Cardiac muscle cell (in vitro differentiated cells and primary cell): ENCODE measurements at places on chromosomes 2 and 18. TPM values are rescaled to one million over a fixed set of nuclear protein-coding genes. Genes with fewer than 3 reads are reported as not detected.

Gene DHRS9
- total RNA-seq: not detected in 2 replicates

Gene ZAP70
- total RNA-seq: 2.7 and 7.3 TPM in 2 replicates

DNA sequence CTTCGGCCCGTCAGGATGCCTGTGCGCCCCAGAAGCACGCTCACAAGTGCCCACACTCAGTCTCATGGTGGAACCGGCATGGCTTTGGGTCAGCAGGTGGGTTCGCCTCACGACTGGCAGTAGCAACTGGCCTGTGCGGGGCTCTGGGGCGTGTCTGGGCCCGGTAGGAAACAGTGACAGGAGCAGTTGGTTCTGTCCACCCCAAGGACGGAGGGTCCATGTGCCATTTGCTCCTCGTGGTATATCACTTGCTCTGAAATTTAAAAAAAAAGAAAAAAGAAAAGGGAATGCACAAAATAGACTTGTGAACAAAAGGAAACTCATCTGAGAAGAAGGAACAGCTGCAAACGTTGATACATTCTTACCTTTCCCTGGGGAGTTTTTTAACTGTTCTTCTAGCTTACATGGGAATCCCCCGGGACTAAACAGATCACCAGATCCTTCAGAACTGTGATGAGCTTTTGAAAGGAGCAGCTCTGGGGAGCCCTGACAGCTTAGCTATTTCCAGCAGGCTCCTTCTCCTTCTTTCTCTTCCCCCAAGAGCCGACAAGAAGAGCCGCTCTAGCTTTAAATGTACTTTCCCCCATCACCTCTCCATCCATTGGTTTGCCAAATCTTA, 42.8 kb downstream of the TRAPPC12 start:
- no peak overlapping the region for H3K27ac ChIP-seq
- no peaks in the 10 kb centered on the region for H3K27me3 ChIP-seq
- peaks cover 17% of the 10 kb centered on the region for H3K36me3 ChIP-seq
- no peak for DNase-seq
- peaks cover 14% of the 10 kb centered on the region for H3K4me1 ChIP-seq

GRCh38 chr2:182349268-182349667, 77.6 kb downstream of the PDE1A start:
- DNase-seq: no peak
- no peaks in the 10 kb centered on the region for H3K27me3 ChIP-seq
- no peak overlapping the region for H3K4me3 ChIP-seq
- no peaks in the 10 kb centered on the region for H3K4me1 ChIP-seq
- H3K36me3 ChIP-seq: no peaks in the 10 kb centered on the region
- H3K27ac ChIP-seq: no peak overlapping the region

GRCh38 chr18:61998957-61999356, 106.2 kb upstream of the RNF152 start:
- no peaks in the 10 kb centered on the region for H3K27me3 ChIP-seq
- no peak for DNase-seq
- H3K36me3 ChIP-seq: no peaks in the 10 kb centered on the region
- H3K4me3 ChIP-seq: no peak overlapping the region
